ENCODE measurements at places on chromosomes 5 and 9. TPM values are rescaled to one million over a fixed set of nuclear protein-coding genes. Genes with fewer than 3 reads are reported as not detected.
A peak's percentile ranks its signal among the peaks of the same experiment; 100 is the strongest.

DNA sequence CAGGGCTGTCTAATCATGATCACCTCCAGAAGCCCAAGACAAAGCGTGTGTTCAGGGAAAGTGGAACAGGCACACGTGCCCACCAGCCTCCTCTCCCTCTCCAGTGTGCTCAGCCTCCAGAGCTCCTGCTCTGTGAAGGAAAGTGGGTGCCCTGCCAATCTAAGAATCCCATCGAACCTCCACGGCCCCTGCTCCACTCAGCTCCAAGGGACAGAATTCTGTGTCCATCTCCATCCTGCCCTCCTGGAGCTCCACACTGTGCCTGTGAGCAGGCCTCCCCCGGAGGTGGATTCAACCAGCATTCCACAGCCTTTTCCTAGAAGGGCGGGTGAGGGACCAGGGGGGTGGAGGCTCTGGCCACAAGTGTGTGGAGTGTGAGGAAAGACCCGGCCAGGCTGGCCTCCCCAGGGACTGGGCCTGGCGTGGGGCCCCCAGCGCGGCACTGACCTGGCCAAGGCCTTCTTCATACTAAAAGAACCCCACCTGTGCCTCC lies 6.0 kb downstream of the EEIG1 start:
- H3K4me1 ChIP-seq: no peaks in the 10 kb centered on the region
- H3K4me3 ChIP-seq: no peak overlapping the region
- DNase-seq: no peak
- H3K27ac ChIP-seq: peak overlapping the region; percentile 96
- no peaks in the 10 kb centered on the region for H3K36me3 ChIP-seq

GRCh38 chr9:93099551-93100275 lies 3.7 kb downstream of the CARD19 start:
- H3K4me3 ChIP-seq: no peak overlapping the region
- H3K27ac ChIP-seq: peak overlapping the region; percentile 82
- DNase-seq: no peak
- no peaks in the 10 kb centered on the region for H3K36me3 ChIP-seq
- no peaks in the 10 kb centered on the region for H3K27me3 ChIP-seq
- H3K4me1 ChIP-seq: peaks cover 39% of the 10 kb centered on the region

GRCh38 chr5:1112596-1113331 lies 901 bp upstream of the SLC12A7 start:
- DNase-seq: no peak
- H3K27ac ChIP-seq: no peak overlapping the region
- H3K4me1 ChIP-seq: no peaks in the 10 kb centered on the region
- no peak overlapping the region for H3K4me3 ChIP-seq
- no peaks in the 10 kb centered on the region for H3K36me3 ChIP-seq

GRCh38 chr5:124234770-124235562 lies 511.5 kb downstream of the ZNF608 start:
- H3K27ac ChIP-seq: no peak overlapping the region
- no peak overlapping the region for H3K4me3 ChIP-seq
- no peaks in the 10 kb centered on the region for H3K4me1 ChIP-seq
- H3K27me3 ChIP-seq: no peaks in the 10 kb centered on the region

DNA sequence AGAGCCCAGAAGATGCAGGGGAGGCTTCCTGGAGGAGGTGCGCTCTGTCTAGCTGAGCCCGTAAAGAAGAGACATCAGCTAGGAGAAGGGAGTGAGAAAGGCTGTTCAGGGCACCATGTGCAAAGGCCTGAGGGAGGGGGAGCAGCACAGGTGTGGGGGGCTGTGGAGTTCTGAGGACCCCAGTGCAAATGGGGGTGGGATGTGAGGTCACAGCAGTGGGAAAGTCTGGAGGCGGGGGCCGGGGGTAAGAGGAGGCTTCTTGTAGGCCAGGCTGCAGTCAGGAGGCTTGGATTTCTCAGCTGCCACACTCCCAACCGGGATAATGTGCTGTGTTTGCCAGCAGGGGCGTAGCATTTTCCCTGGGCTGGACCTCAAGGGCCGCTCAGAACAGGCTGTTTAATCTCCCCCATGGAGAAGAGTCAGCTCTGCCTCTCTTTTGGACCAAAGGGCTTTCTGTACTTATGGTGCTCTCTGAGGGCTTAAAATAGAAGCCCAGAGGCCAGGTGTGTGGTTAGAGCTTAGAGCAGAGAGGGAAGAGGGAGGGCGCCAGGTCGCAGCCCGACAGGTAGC lies 5.7 kb downstream of the NEURL1B start:
- H3K4me3 ChIP-seq: no peak overlapping the region
- no peak for DNase-seq
- H3K4me1 ChIP-seq: no peaks in the 10 kb centered on the region
- H3K27ac ChIP-seq: peak overlapping the region; percentile 93
- no peaks in the 10 kb centered on the region for H3K27me3 ChIP-seq

DNA sequence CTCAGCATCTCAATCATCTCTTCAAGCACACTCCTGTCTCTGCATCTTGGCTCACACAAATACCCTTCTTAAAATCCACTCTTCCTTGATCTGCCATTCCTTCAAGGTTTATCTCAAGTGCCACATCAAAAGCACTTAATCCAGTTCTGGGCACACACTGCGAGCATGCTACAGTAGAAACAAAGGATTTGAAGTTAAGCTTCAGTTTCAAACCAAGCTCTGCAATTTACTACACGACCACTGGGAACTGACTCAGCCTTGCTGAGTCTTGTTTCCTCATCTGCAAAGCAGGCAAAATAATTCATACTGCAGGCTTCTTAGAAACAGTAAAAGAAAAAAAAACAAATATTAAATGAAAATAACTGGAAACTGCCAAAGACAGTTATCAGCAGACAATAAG lies 50.5 kb upstream of the CTNNAL1 start:
- peaks cover 79% of the 10 kb centered on the region for H3K36me3 ChIP-seq
- H3K4me1 ChIP-seq: no peaks in the 10 kb centered on the region
- H3K27ac ChIP-seq: no peak overlapping the region
- H3K27me3 ChIP-seq: no peaks in the 10 kb centered on the region
- H3K4me3 ChIP-seq: no peak overlapping the region
- DNase-seq: no peak

- H3K36me3 ChIP-seq: no peaks in the 10 kb centered on the region
- no peak overlapping the region for H3K27ac ChIP-seq
- no peak overlapping the region for H3K4me3 ChIP-seq
- H3K4me1 ChIP-seq: no peaks in the 10 kb centered on the region
- H3K27me3 ChIP-seq: no peaks in the 10 kb centered on the region
Measured at GRCh38 chr5:82018462-82018861, 46.6 kb downstream of the ATG10 start.

DNA sequence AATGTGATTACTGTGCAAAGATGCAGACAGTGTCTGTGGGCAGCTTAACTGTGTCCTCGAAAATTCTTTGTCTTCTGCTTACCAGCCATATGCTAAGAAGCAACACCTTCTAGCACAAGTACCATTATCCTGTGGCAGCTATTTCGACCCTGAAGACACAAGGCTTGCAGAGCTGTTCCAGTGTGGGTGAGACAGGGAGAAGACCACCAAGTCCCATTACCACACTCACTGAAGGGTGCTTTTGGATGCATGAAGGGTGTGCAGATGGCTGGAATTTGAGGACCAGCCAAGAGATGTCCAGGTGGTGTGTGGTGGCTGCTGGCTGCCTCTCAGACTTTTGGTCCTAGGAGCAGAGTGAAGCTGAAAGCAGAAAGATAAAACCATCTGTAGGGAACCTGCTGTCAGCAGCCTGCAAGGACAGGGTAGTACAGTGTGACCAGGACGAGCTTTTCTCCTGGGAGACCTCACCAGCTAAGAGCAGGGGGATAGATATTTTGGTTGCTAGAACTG lies 161.8 kb downstream of the ICE1 start:
- no peak overlapping the region for H3K27ac ChIP-seq
- H3K4me1 ChIP-seq: no peaks in the 10 kb centered on the region
- H3K36me3 ChIP-seq: no peaks in the 10 kb centered on the region
- H3K27me3 ChIP-seq: no peaks in the 10 kb centered on the region
- no peak overlapping the region for H3K4me3 ChIP-seq

DNA sequence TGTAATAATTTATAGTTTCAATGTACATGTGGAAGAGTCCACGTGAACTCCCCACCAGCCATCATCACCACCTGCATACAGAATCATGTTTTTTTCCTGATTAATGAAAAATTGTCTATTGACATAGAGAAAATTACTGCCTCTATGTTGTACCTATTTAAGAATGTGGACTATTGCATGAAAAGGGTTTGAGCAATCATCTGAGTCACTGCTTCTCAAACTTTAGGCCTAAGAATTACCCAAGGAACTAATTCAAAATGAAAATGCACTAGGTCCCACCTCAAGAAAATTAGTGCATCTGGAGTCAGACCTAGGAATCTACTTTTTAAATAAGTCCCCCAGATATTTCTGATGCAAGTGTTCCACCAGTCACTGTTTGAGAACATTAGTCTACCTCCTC lies 709.3 kb downstream of the MAT2B start:
- no peaks in the 10 kb centered on the region for H3K27me3 ChIP-seq
- H3K36me3 ChIP-seq: no peaks in the 10 kb centered on the region

DNA sequence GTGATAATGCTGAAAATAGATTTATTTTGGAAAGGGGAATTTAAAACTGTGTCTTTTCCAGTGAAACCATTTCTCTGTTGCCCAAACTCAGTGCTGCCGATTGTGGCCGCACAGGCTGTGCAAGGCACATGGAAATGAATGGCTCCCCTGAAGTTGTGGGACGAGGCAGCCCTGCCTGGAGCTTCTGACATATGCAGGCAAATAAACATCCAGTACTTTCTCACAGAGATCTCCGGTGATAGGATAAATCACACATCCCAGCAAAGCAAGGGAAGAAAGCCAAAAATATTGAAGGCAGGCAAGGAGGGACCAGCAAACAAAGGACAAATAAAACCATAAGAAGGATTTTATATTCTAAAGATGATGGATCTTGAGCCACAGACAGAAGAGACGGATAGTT lies 464.5 kb downstream of the MTRR start:
- DNase-seq: no peak
- no peaks in the 10 kb centered on the region for H3K4me1 ChIP-seq
- H3K27me3 ChIP-seq: no peaks in the 10 kb centered on the region

DBH gene
- not detected for total RNA-seq

C5orf58 gene
- not detected for total RNA-seq

TAF11L5 gene
- total RNA-seq: not detected

IFNK gene
- total RNA-seq: not detected
